ENCODE measurements at places on chromosomes 11 and 22.

DNA sequence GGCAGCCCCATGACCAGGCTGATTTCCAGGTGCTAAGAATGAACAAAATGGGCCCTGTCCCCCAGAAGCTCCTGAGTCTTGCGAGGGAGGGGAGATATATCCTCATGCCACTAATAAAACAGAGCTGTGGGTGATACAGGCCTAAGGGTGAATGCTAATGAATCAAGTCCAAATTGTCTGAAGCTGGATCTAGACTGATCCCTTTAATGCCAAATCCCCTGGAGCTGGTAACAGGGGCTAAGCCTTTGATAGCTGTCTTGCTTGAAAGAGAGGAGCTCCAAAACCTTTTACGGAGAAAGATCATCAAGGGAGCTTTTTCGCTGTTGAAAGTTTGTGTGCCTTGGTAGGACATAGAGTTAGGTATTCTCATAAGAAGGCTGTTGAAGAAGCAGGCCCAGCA is 79.7 kb downstream of the PPFIBP2 start:
- no peak for DNase-seq

GRCh38 chr22:37039466-37039865 is 12.1 kb upstream of the KCTD17 start:
- no peak for DNase-seq

DNA sequence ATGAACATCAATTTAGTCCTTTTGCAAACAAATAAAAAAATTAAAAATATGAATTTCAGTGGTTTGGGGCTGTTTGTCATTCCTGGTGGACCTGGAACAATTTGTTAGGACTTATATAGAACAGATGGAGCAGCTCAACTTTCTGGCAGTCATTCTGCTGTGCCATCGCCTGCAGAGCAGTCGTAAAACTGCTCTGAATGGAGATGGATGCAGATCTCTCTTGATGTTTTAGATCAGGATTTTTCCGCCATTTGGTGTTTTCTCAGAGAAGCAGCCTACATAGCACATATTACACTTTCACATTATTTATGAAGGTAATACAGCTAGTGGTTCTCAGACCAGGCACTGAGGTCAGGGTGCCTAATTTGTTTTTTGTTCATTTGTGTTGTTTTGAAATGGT is 31.8 kb upstream of the HSPA8 start:
- no peak for DNase-seq

GRCh38 chr22:24728790-24729637 is 45.5 kb downstream of the PIWIL3 start:
- no peak for DNase-seq

- no peak for DNase-seq
Measured at GRCh38 chr11:134801570-134801969, 389.5 kb upstream of the B3GAT1 start.

- no peak for DNase-seq
Measured at GRCh38 chr11:48043111-48043990, 63.0 kb downstream of the PTPRJ start.

Measured in activated T-cell treated with anti-CD3 and anti-CD28 coated beads for 1 hour (primary cell).